ENCODE measurements at places on chromosomes 5 and 9.

- no peak for DNase-seq
Measured at GRCh38 chr5:44697025-44697424, 111.7 kb upstream of the MRPS30 start.

- no peak for DNase-seq
Measured at GRCh38 chr5:177565046-177565445, 10.7 kb upstream of the FAM193B start.

GRCh38 chr5:68730220-68730978, 363.4 kb upstream of the SLC30A5 start:
- DNase-seq, result no peak

GRCh38 chr9:109908459-109909390, 128.7 kb downstream of the PALM2AKAP2 start:
- no peak for DNase-seq

All from GDM1 (cell line).